Immature natural killer cell (primary cell): ENCODE measurements at places on chromosomes 1 and 21. TPM values are rescaled to one million over a fixed set of nuclear protein-coding genes. Genes with fewer than 3 reads are reported as not detected.

GBP6 gene
- 0.17 TPM for polyA plus RNA-seq

- peak; percentile 28 for DNase-seq
These were observed 21.9 kb downstream of the RD3 start for GRCh38 chr1:211469938-211470529.

DNA sequence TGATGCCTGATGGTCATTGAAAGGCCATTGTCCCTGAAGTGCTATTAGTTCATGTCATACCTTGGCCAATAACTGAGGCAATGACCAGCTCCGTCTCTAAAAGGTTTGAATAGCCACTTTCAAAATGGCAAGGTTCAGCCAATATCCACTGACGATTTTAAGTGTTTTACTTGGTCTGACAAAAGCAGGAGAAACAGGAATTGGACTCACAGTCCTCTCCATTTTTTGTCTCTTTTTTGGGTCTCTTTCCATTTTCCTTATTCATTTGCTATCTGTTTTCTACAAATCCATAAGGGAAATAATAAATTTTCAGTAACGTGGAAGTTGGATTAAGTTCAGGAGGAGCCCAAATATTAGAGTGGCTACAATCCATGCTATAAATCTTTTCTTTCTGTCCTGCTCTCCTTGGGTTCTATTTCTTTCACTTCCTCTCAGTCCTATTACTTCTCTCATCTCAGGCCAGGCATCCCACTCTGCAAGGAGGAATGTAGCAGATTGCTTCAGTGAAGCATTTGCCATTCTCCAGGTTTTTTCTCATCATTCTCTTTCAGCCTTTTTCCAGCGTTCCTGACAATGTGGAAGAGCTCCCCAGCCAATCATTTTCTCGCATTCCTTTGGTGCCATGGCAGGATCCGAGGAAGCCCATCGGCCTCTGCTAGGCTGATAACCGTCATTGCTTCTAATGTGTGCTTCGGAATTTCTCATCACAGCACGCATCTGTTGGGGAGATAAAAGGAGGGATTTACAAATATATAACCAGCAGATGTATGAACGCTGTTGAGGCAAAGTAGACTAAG lies 414.5 kb downstream of the ADGRL2 start:
- DNase-seq = no peak

DNA sequence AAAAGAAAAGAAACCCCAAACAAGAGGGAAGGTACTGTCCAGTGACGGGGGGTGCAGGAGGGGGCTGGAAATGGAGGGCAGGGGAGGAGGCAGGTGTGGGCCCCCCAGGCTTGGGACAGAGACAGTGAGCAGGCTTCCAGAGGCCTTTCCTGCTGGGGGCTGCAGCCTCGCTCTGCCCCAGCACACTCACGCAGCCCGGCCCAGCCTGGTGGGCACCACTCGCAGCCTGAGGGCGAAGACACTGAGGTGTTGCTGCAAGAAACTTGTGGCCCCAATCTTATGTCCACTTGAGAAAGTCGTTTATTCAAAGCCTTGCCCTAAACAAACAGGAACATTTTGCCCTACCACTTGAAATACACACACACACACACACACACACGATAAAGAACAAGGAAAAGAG lies 274.4 kb downstream of the PCP4 start:
- no peak for DNase-seq
